Progenitor cell of endocrine pancreas (in vitro differentiated cells): ENCODE measurements at places on chromosomes 7 and 10. TPM values are rescaled to one million over a fixed set of nuclear protein-coding genes. Genes with fewer than 3 reads are reported as not detected.

- no peak for DNase-seq
- peaks cover 4% of the 10 kb centered on the region for H3K4me1 ChIP-seq
- H3K27ac ChIP-seq: no peak overlapping the region
- no peaks in the 10 kb centered on the region for H3K36me3 ChIP-seq
Measured at GRCh38 chr10:89684604-89685003, 16.8 kb upstream of the KIF20B start.

DNA sequence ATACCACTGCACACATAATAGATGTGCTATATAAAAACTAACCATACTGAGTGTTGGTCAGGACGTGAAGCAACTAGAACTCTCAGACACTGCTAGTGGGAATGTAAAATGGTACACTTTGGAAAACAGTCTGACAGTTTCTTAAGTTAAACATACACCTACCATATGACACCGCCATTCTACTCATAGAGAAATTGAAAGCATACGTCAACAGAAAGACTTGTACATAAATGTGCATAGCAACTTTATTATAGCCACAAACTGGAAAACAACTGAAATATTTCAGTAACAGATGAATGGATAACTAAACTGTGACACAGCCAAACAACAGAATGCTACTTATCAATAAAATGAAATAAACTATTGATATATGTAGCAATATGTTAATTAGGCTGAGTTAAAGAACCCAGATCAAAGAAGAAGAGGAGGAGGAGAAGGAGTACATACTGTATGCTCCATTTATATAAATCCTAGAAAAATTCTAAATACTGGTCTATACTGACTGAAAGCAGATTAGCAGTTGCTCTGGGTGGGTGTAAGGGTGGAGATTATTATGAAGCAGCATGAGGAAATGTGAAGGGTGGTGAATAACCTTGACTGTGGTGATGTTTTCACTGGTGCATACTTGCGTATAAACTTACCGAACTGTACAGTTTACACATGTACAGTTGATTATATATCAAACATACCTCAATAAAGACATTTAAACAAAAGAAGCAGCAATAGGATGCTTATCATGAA is 48.6 kb downstream of the ARHGAP21 start:
- no peak overlapping the region for H3K4me3 ChIP-seq

DNA sequence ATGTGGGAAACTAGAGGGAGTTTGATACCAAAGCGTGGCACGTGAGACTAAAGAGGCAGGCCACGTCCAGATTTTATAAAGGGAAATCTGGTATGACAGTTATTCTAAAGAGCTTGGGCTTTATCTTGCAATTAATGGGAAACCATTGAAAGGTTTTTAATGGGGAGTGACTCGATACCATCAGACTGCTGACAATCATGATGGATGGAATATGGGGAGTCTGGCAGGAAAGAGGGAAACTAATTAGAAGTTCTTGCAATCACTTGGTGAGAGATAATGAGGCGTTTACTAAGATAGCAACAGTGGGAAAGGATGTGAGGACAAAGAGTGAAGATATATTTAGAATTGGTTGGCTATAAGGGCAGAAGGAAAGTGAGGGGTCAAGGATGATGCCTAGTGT is 94.0 kb downstream of the MBL2 start:
- DNase-seq: no peak
- no peaks in the 10 kb centered on the region for H3K36me3 ChIP-seq
- H3K27me3 ChIP-seq: no peaks in the 10 kb centered on the region
- no peak overlapping the region for H3K27ac ChIP-seq
- peaks cover 5% of the 10 kb centered on the region for H3K4me1 ChIP-seq
- no peak overlapping the region for H3K4me3 ChIP-seq

RINT1 gene
- 22.5 and 26.0 TPM in 2 replicates for total RNA-seq
